ENCODE measurements at places on chromosomes 11 and 22.

DNA sequence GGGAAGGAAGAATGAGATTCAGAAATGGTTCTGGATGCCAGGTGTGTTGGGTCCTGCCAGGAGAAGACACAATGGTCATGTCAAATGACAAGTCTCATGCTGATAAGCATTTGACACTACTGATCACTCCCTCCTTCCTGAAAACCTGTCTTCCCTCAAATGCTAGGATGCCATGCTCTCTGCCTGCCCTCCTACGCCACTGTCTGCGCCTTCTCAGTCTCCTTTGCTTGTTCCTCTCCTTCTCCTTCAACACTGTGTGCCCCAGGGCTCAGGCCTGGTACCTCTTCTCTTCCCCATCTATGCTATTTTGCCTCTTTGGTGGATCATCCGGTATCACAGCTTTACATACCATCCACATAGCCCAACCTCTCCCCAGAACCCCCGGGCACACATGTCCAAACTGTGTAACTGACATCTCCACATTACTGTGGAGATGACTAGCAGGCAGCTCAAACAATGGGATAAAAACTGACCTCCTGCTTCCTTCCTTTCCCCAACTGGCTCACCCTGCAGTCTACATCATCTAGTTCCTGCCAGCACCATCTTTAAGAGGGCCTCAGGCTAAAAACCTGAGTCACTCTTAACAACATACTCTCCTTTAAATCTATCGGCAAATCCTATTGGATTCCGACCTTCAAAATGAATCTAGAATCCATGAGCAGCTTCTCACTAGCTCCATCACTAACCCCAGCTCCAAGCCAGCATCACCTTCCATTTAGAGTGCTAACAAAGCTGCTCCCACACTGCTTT, 8.2 kb downstream of the AP1B1 start:
- no peak for DNase-seq

- DNase-seq, result no peak
Measured at GRCh38 chr11:131857246-131857645, 486.8 kb downstream of the NTM start.

GRCh38 chr22:40855071-40855978, 1.1 kb downstream of the ST13 start:
- DNase-seq, result no peak

DNA sequence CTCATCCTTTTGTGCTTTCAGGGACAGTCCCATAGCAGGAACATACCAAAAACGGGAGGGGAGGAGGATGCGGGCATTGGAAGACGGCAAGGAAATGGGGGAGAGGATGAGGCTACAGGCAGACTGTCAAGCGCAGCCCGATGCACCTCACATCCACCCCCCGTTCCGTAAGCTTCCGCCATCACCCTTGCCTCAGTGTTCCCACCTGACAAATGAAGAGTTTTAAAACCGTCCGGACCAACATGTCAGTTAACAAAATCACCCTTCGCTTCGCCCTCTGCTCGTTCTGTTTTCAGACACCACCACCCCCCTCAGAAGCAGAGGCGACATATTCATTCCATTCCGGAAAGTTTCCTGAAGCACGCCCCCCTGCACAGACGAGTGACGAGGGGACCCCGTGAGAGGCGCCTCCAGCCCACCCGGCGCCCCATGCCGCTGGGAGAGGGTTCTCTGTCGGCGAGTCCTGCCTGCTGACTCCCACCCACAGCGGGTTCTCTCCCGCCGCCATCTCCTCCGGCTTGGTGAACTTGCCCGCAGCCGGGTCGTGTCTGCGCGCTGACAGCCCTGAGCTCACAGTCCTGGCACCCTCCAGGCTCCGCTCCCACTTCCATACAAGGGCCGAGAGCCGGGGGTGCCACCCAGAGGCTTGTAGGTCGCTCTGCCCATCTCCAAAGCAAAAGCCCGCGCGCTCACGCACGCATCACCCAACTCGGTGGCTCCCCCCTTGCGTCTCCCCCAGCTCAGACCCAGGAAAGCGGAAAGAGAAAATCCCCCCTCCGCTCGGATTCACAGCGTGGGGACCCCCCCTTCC, 1.5 kb downstream of the IGSF9B start:
- no peak for DNase-seq

DNA sequence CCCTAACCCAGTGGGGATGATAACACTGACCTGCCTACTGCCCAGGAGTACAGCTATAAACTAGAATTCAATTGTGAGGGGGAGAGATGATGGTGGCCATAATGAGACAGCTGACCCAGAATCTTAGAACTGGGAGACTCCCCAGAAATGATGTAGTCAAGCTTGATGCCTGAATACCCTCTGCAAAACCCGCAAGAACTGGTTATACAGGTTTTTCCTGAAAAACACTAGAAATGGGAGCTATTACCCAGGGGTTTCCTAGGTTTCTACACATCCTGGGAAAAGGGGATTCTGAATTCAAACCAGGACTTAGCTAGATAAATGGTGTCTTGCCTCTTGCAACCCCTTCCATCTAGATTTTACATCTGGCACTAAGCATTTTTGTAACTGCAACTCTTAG, 113.8 kb upstream of the NARS2 start:
- DNase-seq, result no peak

GRCh38 chr11:47991266-47991830, 11.0 kb downstream of the PTPRJ start:
- DNase-seq, result no peak

Data from germinal center (tissue), 1 donor.